ENCODE measurements at places on chromosomes 1 and 21. TPM values are rescaled to one million over a fixed set of nuclear protein-coding genes. Genes with fewer than 3 reads are reported as not detected.

DNA sequence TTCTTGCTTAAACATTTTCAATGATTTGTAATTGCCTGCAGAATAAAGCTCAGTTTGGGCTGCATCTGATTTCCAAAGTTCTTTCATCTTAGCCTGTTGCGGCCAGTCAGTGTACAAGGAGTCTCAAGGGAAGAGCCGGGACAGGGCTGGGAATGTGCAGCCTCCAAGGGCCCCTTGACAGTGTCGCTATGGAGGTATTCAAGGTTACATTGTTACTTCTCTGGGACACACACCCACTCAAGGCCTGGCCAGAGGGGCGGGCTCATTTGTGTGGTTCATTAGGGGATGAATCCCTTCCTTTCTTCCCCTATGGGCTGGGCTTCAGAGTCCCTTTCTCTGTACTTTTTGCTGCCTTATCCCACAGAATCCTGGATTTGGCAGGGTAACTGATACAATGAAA is 107.6 kb upstream of the CSF3R start:
- no peaks in the 10 kb centered on the region for H3K4me1 ChIP-seq
- peaks cover 100% of the 10 kb centered on the region for H3K27me3 ChIP-seq
- H3K27ac ChIP-seq = no peak overlapping the region
- DNase-seq = no peak
- no peak overlapping the region for H3K4me3 ChIP-seq

LCE1C gene
- not detected for total RNA-seq

PLA2G2C gene
- total RNA-seq = not detected

DNA sequence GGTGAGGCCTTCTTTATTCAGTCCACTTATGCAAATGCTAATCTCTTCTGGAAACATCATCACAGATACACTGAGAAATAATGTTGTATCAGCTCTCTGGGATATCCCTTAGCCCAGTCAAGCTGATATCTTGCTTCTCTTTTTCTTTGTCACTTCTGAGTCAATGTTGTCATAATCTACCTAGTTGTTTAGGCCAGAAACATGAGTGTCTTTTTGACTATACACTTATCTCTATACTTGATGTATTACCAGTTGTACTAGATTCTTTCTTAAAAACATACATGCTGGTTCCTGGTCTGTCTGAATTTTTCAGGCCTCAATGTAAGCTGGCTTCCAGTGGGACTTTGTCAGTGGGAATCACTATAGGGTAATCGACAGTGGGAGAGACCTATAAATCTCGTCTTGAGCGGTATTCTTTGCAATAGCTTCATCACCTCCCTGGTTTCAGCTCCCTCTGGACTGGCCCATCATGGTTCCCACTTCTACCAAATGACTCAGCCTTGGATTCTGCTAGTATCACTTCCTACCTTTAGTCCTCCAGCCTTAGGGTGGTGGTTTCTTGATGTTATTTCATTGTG is 135.2 kb upstream of the CYYR1 start:
- H3K36me3 ChIP-seq = no peaks in the 10 kb centered on the region
- no peaks in the 10 kb centered on the region for H3K4me1 ChIP-seq
- no peak overlapping the region for H3K4me3 ChIP-seq
- DNase-seq = no peak
- H3K27ac ChIP-seq = no peak overlapping the region

DNA sequence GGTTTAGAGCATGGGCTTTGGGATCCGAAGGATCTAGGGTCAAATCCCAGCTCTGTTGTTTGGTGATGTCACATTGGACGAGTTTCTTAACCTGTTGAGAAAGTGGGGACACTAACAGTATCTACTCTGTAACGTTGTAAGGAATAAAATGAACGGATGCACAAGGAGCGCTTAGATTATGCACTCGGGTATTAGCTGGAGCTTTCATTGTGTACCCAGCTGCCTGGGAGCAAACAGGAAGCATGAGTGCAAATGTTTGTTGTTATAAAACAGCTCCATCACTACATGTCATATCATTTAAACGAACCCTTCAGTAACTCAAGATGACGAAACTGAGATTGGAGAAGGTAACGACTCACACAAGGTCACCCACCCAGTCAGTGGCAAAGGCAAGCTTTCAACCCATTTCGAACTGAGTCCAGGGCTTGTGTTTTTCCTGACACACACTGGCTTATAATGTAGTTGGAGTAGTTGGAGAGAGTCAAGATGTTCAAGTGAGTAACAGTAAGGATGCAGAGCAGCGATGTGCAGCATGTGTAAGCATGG is 16.2 kb upstream of the SLC6A17 start:
- H3K4me3 ChIP-seq = no peak overlapping the region
- peaks cover 15% of the 10 kb centered on the region for H3K4me1 ChIP-seq
- DNase-seq = no peak
- no peak overlapping the region for H3K27ac ChIP-seq

- no peaks in the 10 kb centered on the region for H3K27me3 ChIP-seq
- H3K4me1 ChIP-seq = peaks cover 96% of the 10 kb centered on the region
- H3K4me3 ChIP-seq = no peak overlapping the region
- peak overlapping the region; percentile 95 for H3K27ac ChIP-seq
- DNase-seq = no peak
- H3K36me3 ChIP-seq = no peaks in the 10 kb centered on the region
These were observed 60.9 kb upstream of the RASAL2 start for GRCh38 chr1:178033019-178033418.

DNA sequence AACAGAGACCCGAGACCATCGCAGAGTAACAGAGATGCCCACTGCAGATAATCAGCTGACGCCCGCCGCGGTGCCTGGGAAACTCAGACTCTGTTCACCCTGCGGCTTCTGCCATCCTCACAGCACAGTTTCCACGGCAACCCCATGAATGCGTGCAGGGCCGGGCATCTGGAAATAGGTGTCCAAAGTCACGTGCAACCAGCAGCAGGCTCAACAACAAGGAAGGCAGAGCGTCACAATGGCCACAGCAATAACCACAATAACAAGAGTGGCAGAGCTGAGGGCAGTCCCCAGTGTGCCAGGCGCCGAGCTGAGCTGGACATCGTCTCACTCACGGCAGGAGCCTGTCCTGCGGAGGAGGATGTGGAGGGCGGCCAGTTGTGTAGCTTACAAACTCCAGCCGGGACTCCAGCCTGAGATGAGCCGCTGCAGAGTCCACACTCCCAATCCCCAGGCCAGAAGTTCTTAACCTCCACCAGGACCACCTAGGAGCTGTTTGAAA is 102.0 kb downstream of the CRYAA start:
- H3K4me1 ChIP-seq = no peaks in the 10 kb centered on the region
- peak; percentile 16 for DNase-seq
- no peak overlapping the region for H3K27ac ChIP-seq
- no peak overlapping the region for H3K4me3 ChIP-seq

PTPN22 gene
- 0.44 TPM for total RNA-seq

- no peaks in the 10 kb centered on the region for H3K27me3 ChIP-seq
- no peaks in the 10 kb centered on the region for H3K36me3 ChIP-seq
- H3K27ac ChIP-seq = no peak overlapping the region
- DNase-seq = no peak
These were observed 45.7 kb downstream of the PEX14 start for GRCh38 chr1:10520497-10520896.

- DNase-seq = no peak
- H3K36me3 ChIP-seq = no peaks in the 10 kb centered on the region
- H3K27ac ChIP-seq = peak overlapping the region; percentile 69
- H3K4me3 ChIP-seq = no peak overlapping the region
- no peaks in the 10 kb centered on the region for H3K27me3 ChIP-seq
- H3K4me1 ChIP-seq = peaks cover 46% of the 10 kb centered on the region
These were observed 213.8 kb upstream of the TMEM51 start for GRCh38 chr1:14939527-14940284.

DNA sequence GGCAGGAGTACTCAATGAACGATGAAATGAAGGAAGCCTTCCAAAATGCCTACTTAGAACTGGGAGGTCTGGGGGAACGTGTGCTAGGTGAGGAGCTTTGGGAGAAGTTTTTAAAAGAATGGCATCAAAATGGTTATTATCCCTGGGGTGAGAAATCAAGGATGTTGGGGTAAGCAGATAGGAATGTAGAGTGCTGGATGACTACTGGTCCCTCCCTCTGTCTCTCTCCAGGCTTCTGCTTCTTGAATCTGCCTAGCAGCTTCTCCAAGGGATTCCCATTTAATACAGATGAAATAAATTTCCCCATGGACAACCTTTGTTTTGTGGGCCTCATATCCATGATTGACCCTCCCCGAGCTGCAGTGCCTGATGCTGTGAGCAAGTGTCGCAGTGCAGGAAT is 19.0 kb upstream of the CASQ1 start:
- no peak overlapping the region for H3K27ac ChIP-seq
- H3K4me3 ChIP-seq = no peak overlapping the region
- H3K36me3 ChIP-seq = no peaks in the 10 kb centered on the region
- DNase-seq = no peak
- H3K27me3 ChIP-seq = peaks cover 14% of the 10 kb centered on the region

DNA sequence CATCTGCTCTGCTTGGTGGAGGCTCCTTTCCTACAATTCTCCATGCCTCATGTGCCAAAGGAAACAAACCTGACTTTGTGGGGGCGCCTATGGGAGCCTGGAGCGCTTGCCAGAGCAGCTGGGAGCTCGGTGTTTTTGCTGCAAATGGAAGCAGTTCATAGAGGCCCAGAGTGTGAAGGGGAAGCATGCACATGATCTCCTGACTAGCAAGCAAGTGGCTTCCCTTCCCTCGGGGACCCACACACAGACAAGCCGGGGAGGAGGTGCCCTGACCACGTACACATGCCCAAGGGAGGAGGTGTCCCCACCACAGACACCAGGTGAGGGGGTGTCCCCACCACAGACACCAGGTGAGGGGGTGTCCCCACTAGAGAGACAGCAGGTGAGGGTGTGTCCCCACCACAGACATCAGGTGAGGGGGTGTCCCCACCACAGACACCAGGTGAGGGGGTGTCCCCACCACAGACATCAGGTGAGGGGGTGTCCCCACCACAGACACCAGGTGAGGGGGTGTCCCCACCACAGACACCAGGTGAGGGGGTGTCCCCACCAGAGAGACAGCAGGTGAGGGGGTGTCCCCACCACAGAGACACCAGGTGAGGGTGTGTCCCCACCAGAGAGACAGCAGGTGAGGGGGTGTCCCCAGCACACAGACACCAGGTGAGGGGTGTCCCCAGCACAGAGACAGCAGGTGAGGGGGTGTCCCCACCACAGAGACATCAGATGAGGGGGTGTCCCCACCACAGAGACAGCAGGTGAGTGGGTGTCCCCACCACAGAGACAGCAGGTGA is 106.8 kb downstream of the CRYAA start:
- peak; percentile 11 for DNase-seq
- H3K4me1 ChIP-seq = peaks cover 16% of the 10 kb centered on the region
- peaks cover 72% of the 10 kb centered on the region for H3K27me3 ChIP-seq
- H3K27ac ChIP-seq = no peak overlapping the region

- H3K27me3 ChIP-seq = no peaks in the 10 kb centered on the region
- H3K4me1 ChIP-seq = peaks cover 55% of the 10 kb centered on the region
These were observed 5.7 kb upstream of the CAP1 start for GRCh38 chr1:40034869-40035268.

- no peaks in the 10 kb centered on the region for H3K27me3 ChIP-seq
- H3K36me3 ChIP-seq = peaks cover 6% of the 10 kb centered on the region
- H3K27ac ChIP-seq = peak overlapping the region; percentile 99
- peak overlapping the region; percentile 93 for H3K4me3 ChIP-seq
- DNase-seq = no peak
These were observed 643 bp upstream of the MOB3C start for GRCh38 chr1:46617108-46617800.

BTBD19 gene
- total RNA-seq = 3.5 TPM

ADAMTSL4 gene
- 46.3 TPM for total RNA-seq

BACE2 gene
- total RNA-seq = 16.0 TPM

PIK3CD gene
- 2.6 TPM for total RNA-seq

Measured in left ventricle myocardium inferior (tissue), 1 donor.